ENCODE measurements at places on chromosomes 7 and 10. TPM values are rescaled to one million over a fixed set of nuclear protein-coding genes. Genes with fewer than 3 reads are reported as not detected.

- no peak for DNase-seq
Measured at GRCh38 chr10:11197878-11198277, 180.2 kb downstream of the CELF2 start.

GRCh38 chr10:79453392-79453791 lies 8.0 kb upstream of the ZCCHC24 start:
- no peak for DNase-seq

- DNase-seq: no peak
Measured at GRCh38 chr10:53406532-53406931, 633.9 kb upstream of the MBL2 start.

DNA sequence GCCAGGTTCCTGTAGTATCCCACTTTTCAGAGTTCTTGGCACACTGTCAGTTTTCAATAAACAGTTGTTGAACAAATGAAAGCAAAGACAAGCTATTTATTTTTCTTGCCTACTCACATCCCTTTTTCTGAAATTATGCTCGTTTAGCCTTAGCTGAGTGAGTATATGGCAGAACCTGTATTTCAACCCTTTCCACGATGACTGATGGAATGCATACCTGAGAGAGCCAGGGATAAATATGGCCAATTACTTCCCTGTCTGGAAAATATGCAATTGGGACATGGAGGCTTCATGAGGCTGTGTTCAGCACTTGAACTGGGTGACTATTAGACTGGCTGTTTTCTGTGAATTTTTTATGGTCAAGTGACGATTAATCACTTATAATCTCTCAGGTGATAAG lies 144.5 kb upstream of the POT1 start:
- DNase-seq: no peak

The GIMAP6 gene
- 15.7 TPM for total RNA-seq
